Stomach (tissue), 19 donors: ENCODE measurements at places on chromosomes 7 and 10.

DNA sequence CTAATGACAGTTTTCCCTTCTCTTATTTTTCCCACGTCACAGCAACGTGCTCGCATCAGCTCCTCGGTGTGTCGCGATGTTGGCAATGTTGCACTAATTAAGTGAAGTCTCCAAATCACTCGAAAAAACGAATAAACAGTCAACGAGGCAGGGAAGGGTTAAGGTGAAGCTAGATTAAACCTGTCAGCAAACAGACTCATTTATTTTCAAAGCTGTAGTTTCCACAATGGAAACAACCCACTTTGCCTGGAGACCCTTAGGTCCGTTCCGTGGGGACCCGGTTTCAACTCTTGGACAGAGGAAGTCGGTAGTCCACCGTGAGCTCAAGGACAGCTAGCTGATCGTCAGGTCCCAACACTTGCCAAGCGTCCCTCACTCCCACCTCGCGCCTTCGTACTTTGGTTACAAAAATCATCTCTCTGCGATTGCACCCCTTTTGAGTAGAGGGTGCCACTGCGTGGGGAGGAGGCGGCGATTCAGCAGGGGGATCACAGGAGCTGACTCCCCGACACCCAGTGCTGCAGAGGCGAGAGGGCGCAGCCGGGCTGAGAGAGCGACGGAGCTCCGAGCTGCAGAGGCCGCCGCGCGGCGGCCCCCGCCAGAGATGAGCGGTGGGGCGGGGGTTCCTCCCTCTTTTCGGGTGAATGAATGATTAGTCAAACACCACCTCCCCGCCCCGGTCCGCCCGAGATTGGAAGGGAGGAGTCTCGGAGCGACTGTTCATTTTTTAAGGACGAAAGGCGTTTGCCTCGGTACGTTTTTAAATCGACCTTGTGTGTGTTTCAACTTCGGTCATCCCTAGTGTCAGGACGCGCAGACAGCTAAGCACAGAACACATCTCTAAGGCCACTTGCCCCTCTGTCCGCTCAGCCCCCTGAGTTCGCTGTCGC lies 1.3 kb upstream of the BMPER start:
- peak; percentile 65 for DNase-seq

DNA sequence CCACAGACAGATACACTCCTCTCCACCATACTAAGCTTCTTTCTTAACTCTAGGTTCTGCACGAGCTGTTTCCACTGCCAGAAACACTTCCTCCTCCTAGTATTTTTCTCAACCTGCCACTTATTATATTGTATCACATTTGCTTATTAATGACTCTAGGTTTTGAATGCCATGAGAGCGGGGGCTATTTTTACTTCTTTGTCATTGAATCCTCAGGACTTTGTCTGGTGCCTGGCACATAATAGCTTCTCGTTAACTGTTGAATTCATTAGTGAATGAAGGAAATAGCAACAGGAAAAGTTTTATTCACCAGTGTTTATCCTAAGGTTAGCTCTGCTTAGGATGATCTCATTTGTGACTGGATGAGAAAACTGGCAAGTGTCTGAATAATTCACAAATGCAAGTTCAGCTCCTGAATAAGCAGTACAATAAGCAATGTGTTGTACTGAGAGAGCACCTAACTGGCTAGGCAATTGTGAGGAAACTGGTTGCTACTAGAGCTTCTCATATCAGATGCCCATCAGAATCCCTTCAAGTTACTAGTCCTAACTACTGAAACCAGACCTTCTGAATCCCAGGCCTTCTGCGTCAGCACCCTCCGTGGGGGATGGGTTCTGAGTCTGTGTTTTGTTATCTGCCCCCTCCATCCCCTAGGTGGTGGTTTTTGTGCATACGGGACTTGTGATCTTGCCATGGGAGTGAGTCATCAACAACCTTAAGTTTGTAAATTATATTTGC lies 92.7 kb downstream of the LSMEM1 start:
- DNase-seq: peak; percentile 38

- DNase-seq: no peak
Measured at GRCh38 chr10:114652402-114653368, 5.4 kb downstream of the ABLIM1 start.

- no peak for DNase-seq
Measured at GRCh38 chr10:113108194-113108835, 158.3 kb downstream of the TCF7L2 start.

- DNase-seq: no peak
Measured at GRCh38 chr10:34701194-34701593, 113.9 kb downstream of the PARD3 start.

DNA sequence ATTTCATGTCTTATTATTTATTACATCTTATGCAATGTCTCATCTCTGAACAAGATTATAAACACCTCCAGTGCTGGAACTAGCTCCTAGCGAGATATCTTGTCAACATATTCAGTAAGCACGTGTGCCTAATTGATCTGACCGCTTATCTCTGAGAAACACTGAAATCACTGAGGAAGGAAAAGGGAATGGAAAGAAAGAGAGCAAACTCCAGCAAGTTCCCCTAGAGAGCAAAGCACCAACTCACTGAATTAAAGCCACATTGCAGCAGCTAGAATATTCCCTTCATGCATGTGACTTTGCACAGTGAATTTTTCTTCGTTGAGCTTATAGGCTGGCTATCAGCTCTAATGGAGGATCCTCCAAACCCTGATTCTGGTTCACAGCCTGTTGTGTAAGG lies 177.1 kb upstream of the FRMD4A start:
- no peak for DNase-seq

- no peak for DNase-seq
Measured at GRCh38 chr7:29315122-29315891, 120.7 kb downstream of the CHN2 start.

GRCh38 chr10:14325325-14325955 lies 5.3 kb downstream of the FRMD4A start:
- DNase-seq: peak; percentile 44

- peak; percentile 68 for DNase-seq
Measured at GRCh38 chr10:13788711-13789447, 202.1 kb downstream of the PRPF18 start.

DNA sequence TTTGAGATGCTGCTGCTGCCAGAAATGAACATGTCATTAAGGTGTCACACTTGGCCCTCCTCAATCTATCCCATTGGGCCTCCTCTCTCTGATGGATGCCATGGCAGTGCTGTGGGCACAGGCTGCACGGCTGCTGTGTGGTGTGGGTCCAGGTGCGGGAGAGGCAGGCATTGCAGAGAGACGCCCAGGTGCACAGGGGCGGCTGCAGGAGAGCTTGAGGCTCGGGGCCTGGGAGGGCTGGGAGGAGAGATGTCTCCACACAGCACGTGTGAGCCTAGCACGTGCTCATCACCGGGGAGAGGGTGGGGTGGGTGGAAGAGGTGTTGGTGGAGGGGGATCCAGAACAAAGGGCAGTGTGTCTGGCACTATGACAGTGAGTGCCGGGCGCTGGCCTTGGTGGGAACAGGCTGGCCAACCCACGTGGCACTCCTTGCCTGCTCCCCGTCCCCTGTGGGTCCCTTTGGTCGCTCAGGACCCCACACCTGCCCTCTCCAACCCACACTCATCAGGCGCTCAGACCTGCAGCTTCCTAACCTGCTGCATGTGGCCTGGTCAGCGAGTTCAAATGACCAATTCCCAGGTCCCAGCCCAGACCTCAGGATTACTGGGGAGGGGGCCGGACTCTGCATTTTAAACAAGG lies 39.9 kb upstream of the BNIP3 start:
- DNase-seq: no peak

GRCh38 chr10:99742701-99743100 lies 10.7 kb downstream of the CUTC start:
- no peak for DNase-seq

DNA sequence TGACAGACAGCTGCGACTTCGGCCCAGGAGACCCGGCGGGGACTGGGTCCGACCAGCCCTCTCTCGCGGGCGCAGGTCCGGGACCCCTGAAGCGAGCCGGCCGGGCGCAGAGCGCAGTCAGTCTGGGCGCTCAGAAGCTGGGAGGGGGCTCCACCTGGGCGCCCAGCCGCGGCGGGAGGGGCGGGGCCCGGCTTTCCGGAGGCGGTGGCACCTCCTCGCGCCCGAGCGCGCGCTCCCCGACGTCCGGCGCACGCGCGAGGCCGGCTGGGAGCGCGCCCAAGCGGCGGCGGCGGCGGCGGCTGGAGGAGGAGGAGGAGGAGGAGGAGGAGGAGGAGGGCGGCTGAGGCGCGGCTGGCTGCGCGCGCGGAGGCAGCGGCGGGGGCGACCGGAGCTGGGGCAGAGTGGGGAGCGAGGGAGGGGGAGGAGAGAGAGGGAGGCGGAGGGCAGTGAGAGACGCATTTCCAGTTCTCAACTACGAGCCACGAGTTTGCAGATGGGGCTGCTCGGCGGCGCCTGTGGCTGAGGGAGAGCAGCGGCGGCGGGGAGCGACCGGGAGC lies at the start of gene PALS2:
Gene PALS2, plus strand, starts transcription at position 456 of the 557 bp plus-strand sequence. CDS start 50,216 bp downstream, outside the sequence.
- DNase-seq: peak; percentile 91

DNA sequence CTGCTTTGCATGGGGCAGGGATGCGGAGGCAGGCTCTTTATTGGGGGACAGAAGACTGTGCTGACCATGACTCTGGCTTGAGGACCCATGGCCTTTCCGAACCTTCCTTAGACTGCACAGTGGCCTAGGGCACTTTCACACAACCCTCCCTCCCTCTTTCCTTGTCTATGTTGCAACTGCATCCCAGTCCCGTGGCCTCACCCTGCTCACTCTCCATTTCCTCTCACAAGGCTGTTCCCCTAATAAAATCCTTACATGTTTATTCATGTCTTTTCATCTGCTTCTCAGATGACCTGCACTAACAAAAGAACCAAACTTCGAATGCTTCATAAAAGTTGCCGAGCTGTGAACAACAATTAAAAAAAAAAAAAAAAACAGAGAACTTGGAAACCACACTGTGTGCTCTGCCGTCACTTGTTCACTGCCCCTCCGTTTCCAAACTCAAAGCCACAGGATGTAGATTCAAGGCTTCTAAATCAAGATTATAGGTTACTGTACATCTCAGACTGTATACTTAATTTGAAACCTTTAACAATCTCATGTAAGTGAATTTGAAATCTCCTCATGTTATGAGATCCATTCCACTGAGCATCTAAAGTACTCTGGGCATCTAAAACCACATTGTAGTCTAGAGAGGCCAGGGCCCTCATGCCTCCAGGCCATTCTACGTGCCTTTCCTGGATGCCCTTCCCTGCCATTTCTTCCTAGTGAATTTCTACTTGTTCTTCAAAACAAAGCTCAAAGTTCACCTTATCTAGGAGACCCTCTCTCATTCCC lies 265.9 kb downstream of the SNX13 start:
- no peak for DNase-seq

DNA sequence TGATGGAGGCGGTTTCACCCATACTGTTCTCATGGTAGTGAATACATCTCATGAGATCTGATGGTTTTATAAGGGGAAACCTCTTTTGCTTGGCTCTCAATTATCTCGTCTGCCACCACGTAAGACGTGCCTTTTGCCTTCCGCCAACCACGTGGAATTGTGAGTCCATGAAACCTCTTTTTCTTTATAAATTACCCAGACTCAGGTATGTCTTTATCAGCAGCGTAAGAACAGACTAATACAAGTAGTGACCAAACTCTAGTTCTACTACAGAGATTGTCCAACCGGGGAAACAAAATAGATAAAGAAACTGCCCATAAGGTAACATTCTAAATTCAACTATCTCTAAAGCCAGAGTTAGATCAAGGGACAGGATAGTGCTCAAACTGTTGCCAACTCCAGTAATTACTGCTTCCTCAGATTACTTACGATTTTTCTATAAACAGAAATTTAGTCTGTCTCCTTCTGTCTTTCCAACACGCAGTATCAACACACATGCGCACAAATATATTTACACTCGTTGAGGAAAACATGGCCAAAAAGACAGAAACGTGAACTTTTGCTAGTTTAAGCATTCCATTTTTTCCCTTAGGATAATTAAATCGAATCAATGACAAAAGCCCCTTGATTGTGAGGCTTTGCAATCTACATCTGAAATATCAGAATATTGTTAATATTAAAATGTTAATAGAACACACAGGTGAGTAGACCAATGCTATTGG lies 36.9 kb downstream of the CREB3L2 start:
- no peak for DNase-seq

DNA sequence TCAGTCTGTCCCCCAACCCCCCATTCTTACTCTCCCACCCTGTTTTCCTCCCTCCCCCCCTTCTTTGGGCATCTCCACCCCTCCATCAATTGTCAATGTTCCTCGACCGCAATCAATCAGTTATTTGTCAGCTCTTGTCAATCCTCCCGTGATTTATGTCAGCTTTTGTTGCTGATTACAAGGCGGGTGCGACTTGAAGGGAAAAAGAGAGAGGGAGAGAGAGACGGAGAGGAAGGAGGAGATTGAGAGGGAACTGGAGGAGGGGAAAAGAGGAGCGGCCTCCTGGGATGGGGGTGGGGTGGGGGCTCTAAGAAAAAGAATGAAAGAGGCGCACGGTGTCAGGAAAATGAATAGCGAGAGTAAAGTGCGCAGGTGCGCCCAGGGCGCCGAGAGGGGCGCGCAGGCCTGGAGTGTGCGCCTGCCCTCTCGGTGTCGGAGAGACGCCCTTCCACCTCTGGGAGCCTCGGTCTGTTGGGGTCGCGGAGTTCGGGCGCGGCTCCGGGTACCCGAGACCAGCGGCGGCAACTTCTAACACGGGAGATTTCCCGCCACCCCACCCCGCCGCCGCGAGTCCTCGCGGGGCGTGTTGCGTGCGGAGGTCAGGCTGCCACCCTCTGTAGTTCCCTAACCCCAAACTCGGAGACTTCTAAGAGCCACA lies 1.1 kb upstream of the ZNF503 start:
- DNase-seq: no peak

- peak; percentile 74 for DNase-seq
Measured at GRCh38 chr7:13262929-13263530, 575.6 kb downstream of the ARL4A start.

GRCh38 chr10:31359979-31360378 lies 41.0 kb downstream of the ZEB1 start:
- DNase-seq: no peak

DNA sequence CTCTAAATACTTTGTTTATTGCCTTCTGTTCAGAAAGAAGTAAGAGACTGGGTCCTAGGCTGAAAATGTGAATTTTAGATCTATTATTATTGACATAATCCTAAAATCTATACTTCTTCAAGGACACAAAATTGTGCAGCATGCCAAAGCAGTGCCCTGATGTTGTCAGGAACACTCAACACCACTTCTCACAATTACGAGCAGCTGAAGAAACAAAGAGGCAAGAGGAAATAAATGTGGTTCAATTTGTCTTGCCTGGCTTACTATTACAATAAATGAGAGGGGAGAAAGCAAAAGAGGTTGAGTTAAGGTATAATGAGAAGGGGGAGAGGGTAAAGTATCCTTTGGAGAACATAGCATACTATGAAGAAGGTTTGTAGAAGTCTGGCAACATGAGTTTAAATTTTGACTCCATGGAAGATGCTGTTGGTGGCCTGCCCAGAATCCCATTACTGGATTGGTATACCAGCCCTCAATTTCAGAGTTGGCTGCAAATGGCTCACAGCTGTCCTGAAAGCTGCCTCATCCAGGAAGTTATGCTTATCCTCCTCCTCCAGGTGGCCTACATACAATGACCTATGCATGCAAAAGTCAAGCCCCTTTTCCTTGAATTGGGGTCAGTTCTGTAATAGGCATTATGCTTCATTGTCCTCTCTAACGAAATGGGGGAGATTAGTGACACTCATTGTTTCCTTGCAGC lies 274.6 kb upstream of the SMIM30 start:
- no peak for DNase-seq
